ENCODE measurements at places on chromosomes 16 and 17.

DNA sequence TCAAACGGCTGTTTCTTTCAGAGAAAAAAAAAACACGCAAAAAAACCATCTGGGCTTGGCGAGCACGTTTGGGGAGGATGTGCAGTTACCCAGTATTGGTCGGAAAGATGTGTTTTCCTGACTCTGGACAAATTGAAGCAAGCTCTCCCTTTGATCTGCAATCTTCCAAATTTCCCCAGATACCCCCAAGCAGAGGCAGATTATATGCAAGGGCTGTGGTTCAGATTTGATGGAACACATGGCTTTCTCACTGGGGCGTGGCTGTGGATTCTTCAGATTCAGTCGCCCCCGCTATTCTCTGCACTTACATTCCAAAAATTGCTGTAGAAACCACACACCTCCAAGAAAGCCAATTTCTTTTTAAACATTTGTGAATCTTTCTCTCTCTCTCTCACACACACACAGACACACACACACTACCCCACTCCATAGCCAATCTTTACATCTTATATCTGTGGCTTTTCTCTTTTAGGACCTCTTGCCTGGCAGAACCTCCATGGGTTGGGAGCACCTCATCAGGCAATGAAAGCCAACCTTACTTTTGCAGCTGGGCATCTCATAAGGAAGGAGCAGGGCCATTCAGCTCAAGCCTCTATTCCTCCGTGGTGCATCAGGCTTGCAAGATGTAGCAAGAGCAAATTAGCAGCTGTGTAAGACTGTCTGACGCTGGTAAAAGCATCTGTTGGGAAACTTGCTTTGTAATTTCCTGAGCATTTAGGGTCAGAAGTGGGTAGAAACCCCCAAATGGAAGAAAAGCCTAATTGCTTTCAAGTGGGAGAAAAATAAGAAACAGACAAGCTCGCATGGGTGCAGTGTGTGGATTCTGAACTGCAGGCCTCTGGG, 103.9 kb upstream of the FAM20A start:
- DNase-seq, result no peak

DNA sequence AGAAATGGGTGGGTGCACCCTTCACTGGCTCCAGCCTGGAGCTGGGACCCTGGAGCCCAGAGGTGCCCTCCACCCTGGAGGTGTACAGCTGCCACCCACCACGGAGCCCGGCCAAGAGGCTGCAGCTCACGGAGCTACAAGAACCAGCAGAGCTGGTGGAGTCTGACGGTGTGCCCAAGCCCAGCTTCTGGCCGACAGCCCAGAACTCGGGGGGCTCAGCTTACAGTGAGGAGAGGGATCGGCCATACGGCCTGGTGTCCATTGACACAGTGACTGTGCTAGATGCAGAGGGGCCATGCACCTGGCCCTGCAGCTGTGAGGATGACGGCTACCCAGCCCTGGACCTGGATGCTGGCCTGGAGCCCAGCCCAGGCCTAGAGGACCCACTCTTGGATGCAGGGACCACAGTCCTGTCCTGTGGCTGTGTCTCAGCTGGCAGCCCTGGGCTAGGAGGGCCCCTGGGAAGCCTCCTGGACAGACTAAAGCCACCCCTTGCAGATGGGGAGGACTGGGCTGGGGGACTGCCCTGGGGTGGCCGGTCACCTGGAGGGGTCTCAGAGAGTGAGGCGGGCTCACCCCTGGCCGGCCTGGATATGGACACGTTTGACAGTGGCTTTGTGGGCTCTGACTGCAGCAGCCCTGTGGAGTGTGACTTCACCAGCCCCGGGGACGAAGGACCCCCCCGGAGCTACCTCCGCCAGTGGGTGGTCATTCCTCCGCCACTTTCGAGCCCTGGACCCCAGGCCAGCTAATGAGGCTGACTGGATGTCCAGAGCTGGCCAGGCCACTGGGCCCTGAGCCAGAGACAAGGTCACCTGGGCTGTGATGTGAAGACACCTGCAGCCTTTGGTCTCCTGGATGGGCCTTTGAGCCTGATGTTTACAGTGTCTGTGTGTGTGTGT, 46.8 kb downstream of the IL21R start:
- DNase-seq, result no peak

DNA sequence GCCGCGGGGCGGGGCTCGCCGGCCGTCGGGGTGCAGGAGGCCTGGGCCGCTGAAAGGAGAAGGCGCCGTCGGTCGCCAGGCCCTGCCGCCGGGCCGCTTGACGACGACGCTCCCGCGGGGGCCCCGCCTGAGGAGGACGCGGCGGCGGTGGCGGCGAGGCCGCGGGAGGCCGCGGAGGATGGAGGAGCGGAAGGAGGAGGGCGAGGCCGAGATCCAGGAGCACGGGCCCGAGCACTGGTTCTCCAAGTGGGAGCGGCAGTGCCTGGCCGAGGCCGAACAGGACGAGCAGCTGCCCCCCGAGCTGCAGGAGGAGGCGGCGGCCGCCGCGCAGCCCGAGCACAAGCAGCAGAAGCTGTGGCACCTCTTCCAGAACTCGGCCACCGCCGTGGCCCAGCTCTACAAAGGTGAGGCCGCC, 430 bp downstream of the HAPSTR1 start:
- peak; percentile 33 for DNase-seq

DNA sequence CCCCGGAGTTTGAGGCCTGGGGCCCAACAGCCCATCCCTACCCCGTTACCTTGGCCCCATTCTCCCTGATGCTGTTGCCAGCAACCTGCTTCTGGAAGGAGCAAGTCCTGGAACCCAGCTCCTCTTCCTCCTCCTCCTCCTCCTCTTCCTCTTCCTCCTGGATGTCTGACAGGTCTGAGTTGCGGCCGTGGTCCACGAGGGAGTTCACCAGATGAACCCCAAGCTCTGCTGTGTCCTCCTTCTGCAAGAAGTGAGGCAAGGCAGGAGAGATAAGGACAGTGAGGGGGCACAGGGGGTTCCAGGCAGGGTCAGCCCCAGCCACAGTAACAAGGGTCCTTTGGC, 18.7 kb downstream of the TSPOAP1 start:
- no peak for DNase-seq

GRCh38 chr17:63780507-63780906, 6.5 kb downstream of the DDX42 start:
- no peak for DNase-seq

- no peak for DNase-seq
Measured at GRCh38 chr16:5715155-5715554, 617.6 kb upstream of the EEF2KMT start.

GRCh38 chr17:416293-417206, 63.9 kb upstream of the RPH3AL start:
- peak; percentile 18 for DNase-seq

DNA sequence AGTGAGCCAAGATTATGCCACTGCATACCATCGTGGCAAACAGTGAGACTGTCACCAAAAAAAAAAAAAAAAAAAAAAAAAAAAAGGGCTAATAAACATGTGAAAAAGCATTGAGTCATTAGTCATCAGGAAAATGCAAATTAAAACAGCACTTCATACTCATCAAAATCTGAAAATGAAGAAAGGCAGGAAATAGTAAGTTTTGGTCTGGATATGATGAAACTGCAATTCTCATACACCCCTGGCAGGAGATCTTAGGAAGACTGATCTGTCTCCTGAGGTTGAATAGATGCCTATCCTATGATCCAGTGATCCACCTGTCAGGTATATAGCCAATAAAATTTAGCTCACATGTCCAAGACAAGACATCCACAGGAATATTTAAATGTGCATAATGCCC, 212.7 kb downstream of the CPPED1 start:
- no peak for DNase-seq

Data from T-helper 2 cell (primary cell).